Renal cortex interstitium (tissue), 15 donors: ENCODE measurements at places on chromosomes 12 and 14. TPM values are rescaled to one million over a fixed set of nuclear protein-coding genes. Genes with fewer than 3 reads are reported as not detected.

DNA sequence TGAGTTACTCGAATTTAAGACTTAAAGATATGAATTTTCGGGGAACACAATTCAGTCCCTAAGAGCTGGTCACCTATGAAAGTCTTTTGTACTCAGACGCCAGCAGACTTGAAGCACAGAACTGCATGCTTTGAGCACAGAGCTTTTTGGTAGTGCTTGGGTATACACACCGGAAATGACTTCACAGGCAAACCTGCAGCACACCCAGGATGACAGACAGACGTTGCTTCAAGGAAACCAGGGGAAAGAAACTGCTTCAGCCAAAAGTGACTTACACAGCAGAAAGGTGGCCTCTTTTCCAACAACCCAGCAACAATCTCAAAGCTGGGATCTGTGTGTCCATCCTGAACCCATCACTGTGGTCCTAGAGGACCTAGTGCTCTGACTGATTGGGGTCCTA, 975.1 kb downstream of the AACS start:
- no peak for DNase-seq

GRCh38 chr12:95553197-95553943, 2.1 kb upstream of the USP44 start:
- DNase-seq: no peak

- no peak for DNase-seq
Observed at GRCh38 chr12:38904537-38905479, 583 bp downstream of the CPNE8 start.

DNA sequence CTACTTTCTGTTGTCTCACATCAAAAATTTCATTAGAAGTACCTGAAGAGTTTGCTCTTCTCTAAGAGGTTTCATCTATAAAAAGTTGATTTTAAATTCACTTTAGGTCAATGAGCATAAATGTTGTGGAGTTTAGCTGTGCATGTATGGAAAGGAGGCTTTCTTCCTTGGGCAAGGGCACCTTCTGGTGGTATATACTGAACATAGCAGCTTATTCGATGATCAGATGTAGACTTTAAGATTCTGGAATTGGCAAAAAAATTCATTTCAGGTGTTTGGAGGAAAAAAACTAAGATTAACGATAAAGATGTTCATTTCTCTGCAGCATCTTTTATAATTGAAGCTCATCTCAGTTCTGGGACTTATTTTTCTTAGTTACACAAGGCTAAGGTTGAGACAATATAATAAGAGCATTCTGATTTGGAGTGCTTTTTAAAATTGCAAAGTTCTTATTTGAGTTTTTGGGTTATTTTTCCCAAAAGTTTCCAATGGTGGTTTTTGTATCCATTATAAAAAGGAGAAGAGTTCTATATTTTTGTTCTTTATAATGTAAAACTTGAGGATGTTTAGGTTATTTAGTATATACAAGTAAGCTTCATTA, 46.8 kb downstream of the TMEM117 start:
- peak; percentile 43 for DNase-seq

GRCh38 chr14:32709027-32709426, 229.7 kb upstream of the NPAS3 start:
- peak; percentile 37 for DNase-seq

DNA sequence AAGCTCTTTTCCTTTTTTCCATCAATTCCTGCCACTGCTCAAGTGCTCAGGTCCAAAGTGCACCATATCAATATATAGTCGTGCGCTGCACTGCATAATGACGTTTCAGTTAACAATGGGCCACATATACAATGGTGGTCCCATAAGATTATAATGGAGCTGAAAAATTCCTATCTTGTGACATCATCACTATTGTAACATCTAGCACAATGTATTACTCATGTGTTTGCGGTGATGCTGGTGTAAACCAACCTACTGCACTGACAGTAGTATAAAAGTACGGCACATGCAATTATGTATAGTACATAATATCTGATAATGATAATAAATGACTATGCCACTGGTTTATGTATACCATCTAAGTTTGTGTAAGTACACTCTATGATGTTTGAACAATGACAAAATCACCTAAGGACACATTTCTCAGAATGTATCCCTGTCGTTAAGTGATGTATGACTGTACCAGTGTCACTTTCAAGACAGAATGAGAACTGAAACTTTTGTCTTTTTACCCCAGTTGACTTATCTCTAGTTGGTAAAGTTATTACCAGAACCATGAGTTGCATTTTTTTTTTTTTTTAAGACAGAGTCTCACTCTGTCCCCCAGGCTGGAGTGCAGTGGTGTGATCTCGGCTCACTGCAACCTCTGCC, 53.7 kb upstream of the INSM2 start:
- DNase-seq: no peak

DNA sequence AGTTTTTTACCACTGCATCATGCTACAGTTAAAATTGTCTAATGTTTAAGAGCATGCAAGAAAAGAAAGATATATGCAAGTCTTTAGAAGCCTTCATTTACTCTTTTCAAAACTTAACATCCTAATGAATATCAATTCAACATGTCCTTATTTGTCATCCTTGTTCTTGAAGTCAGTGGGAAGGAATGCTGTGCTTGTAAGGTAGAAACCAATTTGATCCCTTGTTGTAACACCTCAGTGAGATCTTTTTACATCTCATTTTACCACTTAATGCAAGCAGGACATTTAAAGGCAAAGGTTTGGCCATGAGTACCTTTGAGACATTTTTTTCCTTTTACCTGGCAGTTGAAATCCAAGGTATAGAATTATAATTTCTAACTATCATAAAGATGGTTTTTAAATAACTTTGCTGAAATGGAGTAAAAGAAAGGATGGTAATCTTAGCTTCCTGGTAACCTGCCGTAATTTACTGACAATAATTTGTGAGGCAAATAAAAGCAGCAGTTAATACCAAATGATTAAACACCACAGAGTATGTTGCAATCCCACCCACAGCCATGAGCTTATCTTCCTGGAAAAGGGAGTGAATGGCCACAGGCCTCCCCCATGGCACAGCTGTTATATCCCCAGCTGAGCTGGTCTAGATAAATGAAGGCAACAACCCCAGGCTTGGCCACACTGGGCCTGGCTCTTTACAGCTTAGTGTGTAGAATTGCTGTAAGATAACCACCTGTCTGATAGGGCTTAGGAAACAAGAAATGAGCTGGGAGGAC, 33.2 kb upstream of the STRN3 start:
- no peak for DNase-seq

The DPF3 gene
- polyA plus RNA-seq: 3.8 TPM
